Activated naive CD4-positive, alpha-beta T cell treated with anti-CD3 and anti-CD28 coated beads, Interleukin-2, amount 50 U/mL, for 72 hours (primary cell): ENCODE measurements at places on chromosomes 3 and 15. TPM values are rescaled to one million over a fixed set of nuclear protein-coding genes. Genes with fewer than 3 reads are reported as not detected.

Gene OR5K4
- total RNA-seq: not detected

Gene PLOD2
- not detected for total RNA-seq

Gene ISLR2
- total RNA-seq: not detected

Gene DUOXA2
- total RNA-seq: not detected

Gene STAB1
- total RNA-seq: not detected

Gene PTH1R
- not detected for total RNA-seq

Gene CYP1A1
- 2.1 TPM for total RNA-seq
